Stimulated activated CD8-positive, alpha-beta memory T cell treated with anti-CD3 and anti-CD28 coated beads, Interleukin-7, amount 100 ng/mL, for 4 hours (primary cell): ENCODE measurements at places on chromosomes 16 and 17.

GRCh38 chr17:10614536-10615155 lies 42.5 kb downstream of the MYH3 start:
- DNase-seq = no peak

- no peak for DNase-seq
Measured at GRCh38 chr17:1645207-1646171, at the start of gene SCARF1. Gene SCARF1 (minus strand): TSS chr17:1645732. CDS start chr17:1645697, 35 bp downstream.

GRCh38 chr17:32964541-32964940 lies 27.1 kb upstream of the SPACA3 start:
- no peak for DNase-seq

GRCh38 chr16:73311857-73312723 lies 264.2 kb upstream of the ZFHX3 start:
- no peak for DNase-seq

DNA sequence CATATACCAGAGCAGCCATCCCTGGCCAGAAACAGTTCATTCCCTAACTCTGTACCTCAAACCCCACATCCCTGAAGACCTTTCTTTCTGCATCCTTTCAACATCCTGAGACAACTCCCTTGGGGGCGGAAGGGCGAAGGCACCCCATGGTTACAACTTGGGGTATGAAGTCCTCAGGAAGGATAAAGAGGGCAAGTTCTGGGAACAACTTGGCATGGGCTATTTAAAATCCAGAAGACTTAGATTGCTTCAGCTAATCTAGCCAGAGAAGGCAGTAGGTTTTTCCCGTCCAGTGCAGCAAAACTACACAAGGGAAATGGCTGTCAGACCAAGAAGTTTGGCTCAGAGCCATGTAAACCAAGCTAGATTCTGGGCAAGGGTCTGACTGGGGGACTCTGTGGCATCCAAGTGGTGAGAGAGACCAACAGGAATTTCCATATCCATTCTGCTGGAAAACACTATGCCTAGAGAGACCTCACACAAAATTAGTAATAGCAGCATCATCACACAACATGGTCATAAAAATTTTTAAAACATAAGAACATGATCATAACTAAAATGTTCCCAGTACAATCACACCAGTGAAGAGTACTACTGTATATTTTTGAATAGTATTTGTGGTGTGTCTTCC lies 113.2 kb downstream of the CDYL2 start:
- DNase-seq = no peak

- peak; percentile 56 for DNase-seq
Measured at GRCh38 chr17:75289832-75290337, 652 bp upstream of the SLC25A19 start.

DNA sequence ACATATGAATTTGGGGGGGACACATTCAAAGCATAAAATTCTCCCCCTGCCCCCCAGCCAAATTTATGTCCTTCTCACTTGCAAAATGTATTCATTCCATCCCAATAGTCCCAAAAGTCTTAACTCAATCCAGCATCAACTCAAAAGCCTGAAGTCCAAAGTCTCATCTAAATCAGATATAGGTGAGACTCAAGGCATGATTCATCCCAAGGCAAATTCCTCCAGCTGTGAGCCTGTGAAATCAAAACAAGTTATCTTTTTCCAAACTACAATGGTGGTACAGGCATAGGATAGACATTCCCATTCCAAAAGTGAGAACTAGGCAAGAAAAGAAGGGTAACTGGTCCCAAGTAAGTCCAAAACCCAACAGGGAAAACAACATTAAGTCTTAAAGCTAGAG lies 5.9 kb upstream of the GOSR2 start:
- DNase-seq = no peak

DNA sequence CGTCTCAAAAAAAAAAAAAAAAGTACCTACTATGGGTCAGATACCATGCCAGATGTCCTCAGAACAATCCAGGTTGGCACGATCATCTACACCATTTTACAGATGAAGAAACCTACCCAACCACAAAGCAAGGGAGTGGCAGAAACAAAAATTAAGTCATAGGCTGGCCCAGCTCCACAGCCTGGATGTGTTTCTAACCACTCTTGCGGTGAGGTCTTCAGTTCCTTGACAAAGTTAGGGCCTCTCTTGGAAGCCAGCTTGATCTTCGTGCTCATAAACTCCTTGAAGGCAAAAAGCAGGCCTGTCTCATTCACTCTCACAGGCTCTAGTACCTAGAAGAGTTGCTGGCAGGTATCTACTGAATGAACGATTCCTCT lies 6.2 kb downstream of the GGA2 start:
- DNase-seq = no peak

GRCh38 chr17:57084361-57084801 lies 665 bp upstream of the AKAP1 start:
- DNase-seq = no peak

GRCh38 chr17:75812096-75813013 lies 27.7 kb downstream of the UNK start:
- no peak for DNase-seq

- no peak for DNase-seq
Measured at GRCh38 chr17:58242171-58242784, 3.9 kb downstream of the LPO start.

GRCh38 chr17:2174468-2175293 lies 119.8 kb downstream of the HIC1 start:
- no peak for DNase-seq

DNA sequence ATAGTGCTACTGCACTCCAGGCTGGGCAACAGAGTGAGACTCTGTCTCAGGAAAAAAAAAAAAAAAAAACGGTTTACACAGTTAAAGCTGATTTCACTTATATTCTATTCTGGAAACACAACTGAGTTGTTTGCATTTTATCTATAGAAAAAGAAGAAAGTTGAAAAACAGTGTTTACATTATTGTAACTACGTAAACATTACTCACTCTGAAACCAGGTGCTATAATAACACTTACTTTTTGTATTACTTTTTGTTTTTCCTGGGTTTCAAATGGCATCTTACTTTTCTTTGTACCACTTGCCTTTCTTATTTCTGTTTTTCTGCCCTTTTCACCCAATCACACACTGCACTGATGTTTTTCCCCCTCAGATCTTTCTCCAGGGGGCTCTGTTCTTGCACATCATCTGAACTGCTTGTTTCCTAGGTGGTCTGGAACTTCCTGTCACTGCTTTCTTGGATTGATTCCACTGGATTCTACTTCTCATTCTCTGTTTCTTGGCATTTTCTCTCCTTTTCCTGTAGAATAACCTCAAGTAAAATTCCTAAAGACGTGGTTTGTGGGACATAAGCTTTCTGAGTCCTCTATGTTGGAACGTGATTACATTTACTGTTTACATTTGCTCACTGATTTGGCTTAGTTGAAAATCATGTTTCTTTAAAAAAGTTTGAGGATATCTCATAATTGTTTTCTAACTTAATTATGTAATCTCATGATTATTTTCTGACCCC lies 142.1 kb downstream of the HS3ST3B1 start:
- no peak for DNase-seq

DNA sequence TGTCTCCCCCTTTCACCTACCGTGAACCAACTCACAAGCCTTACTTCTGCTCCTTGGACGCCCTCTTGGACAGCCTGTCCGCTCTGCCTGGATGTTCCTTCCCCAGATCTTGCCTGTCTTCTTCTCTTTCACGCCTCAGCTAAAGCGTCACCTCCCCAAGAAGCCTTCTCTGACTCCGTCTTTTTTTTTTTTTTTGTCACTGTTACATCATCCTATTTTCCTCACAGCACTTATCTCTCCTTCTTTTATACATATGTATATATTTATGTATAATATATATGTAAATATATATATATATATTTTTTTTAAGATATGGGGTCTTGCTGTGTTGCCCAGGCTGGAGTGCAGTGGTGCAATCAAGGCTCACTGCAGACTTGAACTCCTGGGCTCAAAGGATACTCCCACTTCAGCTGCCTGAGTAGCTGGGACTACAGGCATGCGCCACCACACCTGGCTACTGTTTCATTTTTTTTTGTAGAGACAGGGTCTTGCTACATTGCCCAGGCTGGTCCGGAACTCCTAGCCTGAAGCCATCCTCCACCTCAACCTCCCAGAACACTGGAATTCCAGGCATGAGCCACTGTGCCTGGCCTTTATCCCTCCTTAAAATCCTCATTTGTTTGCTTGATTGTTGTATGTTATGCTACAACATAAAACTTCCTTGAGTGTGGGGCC lies 16.5 kb upstream of the AKTIP start:
- DNase-seq = no peak

GRCh38 chr17:17739388-17740066 lies 58.3 kb downstream of the RAI1 start:
- no peak for DNase-seq

DNA sequence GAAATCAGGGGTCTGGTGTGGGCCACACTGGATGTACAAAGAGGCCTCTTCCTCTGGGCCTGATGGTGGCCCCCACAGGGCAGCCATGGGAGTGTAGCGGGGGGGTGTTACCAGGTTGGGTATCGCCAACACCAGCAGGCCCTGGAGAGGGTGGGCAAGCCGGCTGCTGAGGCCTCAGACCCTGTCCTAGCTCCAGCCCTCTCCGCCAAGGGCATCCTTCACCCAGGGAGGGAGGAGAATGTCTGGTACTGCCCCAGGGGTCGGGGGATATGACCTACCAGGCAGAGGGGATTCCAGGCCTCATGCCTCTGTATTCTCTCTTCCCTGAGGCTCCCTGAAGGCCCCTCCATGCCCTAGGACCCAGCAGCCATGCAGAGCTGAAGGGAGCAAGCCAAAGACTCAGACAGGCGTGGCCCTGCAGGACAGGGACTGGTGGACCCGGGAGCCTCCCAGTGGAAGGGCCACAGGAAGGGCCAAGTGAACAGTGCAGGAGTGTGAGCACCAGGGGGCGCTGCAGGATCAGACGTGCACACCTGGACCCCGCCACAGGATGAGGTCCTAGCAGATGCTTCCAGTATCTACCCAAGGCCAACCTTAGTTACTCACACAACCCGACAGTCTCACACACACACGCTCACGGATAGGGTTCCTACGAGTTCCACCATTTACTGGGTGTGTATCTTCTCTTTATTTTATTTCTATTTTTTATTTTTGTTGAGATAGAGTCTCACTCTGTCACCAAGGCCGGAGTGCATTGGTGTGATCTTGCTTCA lies 10.9 kb upstream of the CES4A start:
- peak; percentile 76 for DNase-seq

DNA sequence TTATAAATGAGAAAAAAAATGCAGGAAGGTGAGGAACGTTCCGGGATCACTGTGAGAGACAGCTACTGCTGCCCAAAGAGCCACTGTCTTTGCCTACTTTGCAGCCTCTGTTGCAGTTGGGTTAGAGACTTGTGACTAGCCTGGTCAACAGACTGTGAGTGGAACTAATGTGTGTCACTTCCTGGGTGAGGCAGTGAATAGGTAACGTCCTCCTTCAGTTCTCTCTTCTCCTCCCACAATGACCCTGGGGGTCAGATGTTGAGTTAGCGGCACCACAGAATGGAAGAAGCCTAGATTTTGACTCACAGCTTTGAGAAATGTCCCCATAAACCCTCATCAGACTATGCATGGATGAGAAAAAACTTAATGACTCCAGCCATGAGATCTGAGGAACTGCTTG lies 5.2 kb downstream of the C16orf46 start:
- DNase-seq = no peak

- DNase-seq = no peak
Measured at GRCh38 chr17:14337596-14338079, 36.8 kb downstream of the HS3ST3B1 start.

GRCh38 chr16:67966549-67967182 lies 1.8 kb downstream of the SLC12A4 start:
- DNase-seq = no peak

GRCh38 chr17:57234061-57234738 lies 22.1 kb upstream of the MSI2 start:
- no peak for DNase-seq

- DNase-seq = no peak
Measured at GRCh38 chr17:41284546-41284945, 9.0 kb downstream of the KRTAP9-7 start.

DNA sequence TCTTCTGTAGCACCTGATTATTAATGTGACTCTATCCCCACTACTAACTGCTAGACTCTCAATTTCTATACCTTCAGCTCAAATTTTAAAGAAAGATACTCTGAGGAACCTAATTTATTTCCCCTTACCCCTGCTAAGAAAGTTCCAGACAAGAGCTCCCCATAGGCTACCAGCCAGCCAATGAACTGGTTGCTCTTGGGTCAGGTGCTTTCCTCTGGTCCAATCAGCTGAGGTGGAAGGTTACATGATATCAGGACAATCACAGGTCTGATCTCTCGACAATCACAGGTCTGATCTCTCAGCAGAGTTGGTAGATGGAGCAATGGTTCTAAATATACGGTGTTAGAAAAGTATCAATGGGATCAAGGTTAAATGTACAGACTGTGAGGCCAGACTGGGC lies 86.8 kb downstream of the AXIN2 start:
- no peak for DNase-seq

- no peak for DNase-seq
Measured at GRCh38 chr16:71792176-71792575, 16.5 kb downstream of the AP1G1 start.

DNA sequence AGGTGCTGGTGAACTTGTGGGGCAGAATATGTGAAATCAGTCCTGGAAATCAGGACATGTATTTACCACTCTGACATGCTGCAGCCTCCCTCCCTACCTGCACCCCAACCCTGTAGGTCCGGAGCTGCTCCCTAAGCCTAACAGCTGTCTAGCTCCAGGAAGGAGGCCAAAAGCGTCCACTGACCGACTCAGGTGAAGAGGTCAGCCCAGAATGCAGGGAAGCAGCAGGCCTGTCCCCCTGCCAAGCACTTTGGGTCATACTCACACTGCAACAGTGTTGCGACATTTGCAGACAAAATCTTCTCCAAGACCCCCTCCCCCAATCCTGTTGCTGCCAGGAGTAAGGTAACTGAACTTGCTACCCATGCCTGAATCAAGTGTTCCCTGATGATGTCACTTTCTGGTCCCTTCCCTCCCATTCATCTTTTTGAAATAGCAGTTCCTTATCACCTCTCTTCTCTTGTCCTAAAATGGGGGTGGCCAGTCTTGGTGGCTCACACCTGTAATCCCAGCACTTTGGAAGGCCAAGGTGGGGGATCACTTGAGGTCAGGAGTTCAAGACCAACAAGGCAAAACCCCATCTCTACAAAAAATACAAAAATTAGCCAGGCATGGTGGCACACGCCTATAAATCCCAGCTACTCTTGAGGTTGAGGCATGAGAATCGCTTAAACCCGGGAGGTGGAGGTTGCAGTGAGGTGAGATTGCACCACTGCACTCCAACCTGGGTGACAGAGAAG lies 1.3 kb upstream of the ACLY start:
- no peak for DNase-seq

DNA sequence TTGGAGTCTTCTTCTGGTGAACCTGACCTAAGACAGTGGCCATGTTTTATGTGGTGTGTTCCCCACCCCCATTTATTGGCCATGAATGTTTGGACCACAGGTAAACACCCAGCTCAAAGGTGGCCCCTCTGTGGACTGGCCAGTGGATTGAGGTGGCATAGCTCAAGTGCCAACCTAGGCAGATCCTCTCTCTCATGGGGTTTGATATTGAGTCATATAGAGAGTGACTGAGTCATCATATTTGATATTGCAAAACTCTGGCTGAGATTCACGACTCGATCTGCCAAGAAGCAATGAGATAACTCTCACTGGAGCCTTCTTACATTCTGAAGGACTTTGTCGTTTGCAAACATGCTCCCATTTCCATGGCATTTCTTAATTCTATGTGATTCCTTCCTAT lies 10.5 kb upstream of the TEKT3 start:
- DNase-seq = no peak
